ENCODE measurements at places on chromosomes 2 and 18.
A peak's percentile ranks its signal among the peaks of the same experiment; 100 is the strongest.

GRCh38 chr2:16281451-16282335, 341.3 kb downstream of the MYCN start:
- DNase-seq = no peak

DNA sequence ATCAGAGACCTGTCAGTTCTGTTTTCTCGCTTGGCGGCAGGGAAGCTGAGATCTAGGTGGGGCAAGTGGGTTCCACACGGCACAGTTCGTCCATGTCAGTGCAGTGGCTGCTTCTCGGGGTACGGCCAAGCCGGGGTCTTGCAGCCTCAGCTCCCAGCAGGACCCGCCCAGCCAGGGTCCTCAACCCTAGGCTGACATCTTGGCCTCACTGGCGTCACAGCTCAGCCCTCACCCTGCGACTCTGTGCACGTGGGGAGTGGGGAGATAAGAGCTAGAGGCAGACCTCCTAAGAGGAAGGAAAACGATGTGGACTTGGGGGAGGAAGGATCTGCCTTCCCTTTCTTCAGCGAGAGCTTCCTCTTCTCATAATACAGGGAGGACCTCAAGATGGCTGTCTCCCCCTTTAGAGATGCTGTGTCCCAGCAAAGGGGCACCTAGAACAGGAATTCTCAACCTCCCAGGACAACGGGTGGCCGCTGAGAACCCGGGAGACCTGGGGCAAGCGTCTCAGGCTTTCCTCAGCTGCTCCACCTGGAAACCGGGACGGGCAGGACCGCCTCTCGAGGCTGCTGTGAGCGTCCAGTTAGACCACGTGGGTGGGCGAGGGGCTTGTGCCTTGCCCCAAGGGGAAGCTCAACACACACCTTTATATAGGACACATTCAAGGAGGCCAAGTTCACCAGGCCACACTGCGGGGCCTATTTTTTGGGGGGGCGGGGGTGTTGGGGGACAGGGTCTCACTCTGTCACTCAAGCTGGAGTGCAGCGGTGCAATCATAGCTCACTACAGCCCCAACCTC, 23.5 kb upstream of the KLF11 start:
- no peak for DNase-seq

DNA sequence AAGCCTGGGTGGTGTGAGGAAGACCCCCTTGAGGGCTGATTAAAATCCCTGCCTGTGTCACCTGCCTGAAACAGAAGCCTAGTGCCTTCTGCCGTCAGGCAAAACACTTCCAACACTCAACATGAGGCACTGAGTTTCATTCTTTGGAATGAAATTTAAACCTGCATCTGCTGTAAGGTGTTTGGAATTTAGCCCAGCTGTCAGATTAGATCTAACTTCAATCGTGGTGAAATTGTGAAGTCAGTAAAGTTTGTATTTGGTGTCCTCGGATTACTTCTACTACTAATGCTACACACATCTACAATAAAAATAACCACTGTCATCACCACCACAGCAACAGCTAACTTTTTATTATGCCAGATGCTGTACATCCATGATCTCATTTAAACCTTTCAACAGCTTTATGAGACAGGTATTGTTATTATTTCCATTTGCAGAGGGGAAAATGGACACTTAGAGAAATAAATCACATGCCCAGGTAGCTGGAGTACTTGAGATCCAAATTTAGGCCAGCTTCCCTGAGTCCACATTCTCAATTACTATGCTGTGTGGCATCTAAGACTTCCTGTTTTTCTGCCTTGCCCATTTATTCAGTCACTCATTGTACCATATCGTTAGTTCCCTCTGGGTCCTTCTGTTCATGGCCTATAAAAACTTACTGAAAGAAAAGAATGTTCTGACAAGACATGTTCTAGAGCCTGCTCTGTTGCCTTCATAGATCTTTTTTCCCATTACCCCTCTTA, 98.2 kb upstream of the GCFC2 start:
- DNase-seq = no peak

- DNase-seq = no peak
Observed at GRCh38 chr2:218296847-218297246, 4.5 kb upstream of the TMBIM1 start.

DNA sequence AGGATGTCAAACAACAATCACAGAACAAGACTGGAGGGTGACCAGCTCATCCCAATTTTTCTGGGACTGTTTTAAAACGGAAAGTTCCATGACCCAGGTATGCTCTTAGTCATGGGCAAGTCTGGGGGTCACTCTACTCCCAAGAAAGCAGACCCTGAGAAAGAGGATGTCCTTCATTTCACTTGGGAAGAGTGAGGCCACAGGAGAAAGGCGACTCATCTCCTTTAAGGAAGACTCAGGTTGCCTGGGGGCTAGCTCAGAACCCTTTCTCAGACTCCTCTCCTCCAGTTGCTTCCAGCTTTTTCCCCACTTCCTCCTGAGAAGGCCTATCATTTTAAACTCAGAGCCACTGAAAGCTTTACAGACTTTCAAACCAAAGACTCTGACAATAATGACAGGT, 9.3 kb downstream of the RNF152 start:
- no peak for DNase-seq

- peak; percentile 43 for DNase-seq
Observed at GRCh38 chr18:2846636-2847316, at the start of gene EMILIN2. TSS of gene EMILIN2 (plus strand) at chr18:2847006. CDS start at chr18:2847189, 183 bp downstream.

- no peak for DNase-seq
Observed at GRCh38 chr18:37254973-37255372, 310.6 kb downstream of the CELF4 start.

Measured in brain microvascular endothelial cell (primary cell).